Stimulated activated CD4-positive, alpha-beta T cell treated with anti-CD3 and anti-CD28 coated beads, Interleukin-1b, Interleukin-23, amount 100 ng/mL, for 1 hour (primary cell): ENCODE measurements at places on chromosomes 1 and 21.

GRCh38 chr1:173015629-173016028 lies 35.1 kb downstream of the TNFSF18 start:
- no peak for DNase-seq

DNA sequence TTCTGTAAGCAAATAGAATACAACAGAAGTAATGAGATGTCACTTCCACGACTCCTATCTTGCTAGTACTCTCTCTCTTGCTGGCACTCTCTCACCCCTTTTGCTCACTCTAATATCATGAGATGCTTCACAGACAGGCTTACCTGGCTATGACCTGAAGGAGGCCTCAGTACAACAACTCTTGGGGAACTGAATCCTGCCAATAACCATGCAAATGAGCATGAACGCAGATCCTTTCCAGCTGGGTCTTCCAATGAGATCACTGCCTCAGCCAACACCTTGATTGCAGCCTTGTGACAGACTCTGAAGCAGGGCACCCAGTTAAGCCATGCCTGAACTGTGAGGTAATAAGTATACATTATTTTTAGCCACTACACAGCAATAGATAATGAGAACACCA lies 53.1 kb upstream of the ADAR start:
- DNase-seq = no peak

- no peak for DNase-seq
These were observed 167.4 kb downstream of the DUSP10 start for GRCh38 chr1:221574529-221574928.

GRCh38 chr1:150554086-150554452 lies 4.9 kb downstream of the ADAMTSL4 start:
- DNase-seq = no peak

GRCh38 chr1:79517470-79518224 lies 511.1 kb upstream of the ADGRL4 start:
- no peak for DNase-seq

- no peak for DNase-seq
These were observed 3.4 kb downstream of the PRR9 start for GRCh38 chr1:153220606-153221303.

DNA sequence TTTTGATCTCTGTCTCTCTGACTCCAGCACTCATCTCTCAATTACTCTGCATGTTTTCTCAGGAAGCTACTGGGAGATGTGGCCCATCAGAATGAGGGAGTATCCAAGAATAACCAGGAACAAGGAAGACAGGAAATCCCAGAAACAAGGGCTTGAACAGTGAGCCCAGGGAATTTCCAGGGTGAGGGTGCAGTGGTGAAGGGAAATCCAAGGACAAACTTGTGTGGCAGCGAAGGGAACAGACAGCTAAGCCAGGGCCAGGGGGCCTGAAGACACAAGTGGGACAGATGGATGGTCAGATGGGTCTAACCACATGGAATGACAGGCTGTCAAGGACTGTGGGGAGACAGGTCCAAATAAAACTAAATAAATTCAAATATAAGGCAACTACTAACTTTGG lies 121.8 kb upstream of the ERRFI1 start:
- DNase-seq = no peak

DNA sequence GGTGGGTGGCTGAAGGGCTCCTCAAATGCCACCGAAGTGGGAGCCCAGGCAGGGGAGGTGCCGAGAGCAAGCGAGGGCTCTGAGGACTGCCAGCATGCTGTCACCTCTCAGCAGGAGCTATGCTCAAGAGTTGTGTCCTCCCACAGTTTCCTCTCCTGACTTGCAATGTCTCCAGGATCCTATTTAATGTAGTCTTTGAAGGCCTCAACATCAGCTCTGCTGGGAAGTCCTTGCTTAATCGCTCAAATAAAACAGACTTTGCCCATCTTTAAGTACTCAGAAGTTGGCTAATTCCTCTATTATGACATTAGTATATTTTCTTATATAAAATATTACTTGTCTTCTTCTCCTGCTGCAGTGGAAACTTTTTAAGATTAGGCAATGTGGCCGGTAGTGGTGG lies 154.2 kb upstream of the NRIP1 start:
- no peak for DNase-seq

DNA sequence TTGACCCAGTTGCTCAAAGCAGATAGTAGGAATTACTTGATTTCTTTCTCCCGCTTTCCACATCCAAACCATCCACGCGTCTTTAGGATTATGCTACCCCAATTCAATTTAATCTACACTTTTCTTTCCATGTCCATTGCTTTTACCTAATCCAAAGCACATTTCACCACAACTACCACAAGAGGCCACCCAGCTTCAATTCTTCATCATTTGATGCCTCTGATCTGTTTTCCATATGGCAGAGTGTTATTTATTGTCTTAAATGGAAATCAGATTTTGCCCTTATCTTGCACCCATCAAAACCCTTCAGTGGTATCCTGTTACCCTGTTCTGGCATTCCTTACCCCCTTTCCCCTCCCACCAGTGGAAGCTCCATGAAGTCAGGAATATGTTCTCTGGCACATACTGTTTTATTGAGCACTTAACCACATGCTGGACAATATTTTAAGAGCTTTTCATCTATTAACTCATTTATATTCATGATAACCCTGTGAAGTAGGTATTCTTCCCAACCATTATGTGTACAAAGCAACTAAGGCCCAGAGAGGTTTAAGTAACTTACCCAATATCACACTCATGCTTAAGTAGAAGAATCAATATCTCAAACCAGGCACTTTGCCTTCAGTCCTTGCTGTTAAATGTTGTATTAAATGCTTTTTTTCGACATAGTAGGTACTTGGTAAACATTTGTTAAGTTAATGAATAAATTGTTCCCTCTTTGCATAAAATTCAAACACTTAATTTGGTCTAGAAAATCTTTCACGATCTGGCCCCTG lies 34.6 kb downstream of the CLIC4 start:
- no peak for DNase-seq

DNA sequence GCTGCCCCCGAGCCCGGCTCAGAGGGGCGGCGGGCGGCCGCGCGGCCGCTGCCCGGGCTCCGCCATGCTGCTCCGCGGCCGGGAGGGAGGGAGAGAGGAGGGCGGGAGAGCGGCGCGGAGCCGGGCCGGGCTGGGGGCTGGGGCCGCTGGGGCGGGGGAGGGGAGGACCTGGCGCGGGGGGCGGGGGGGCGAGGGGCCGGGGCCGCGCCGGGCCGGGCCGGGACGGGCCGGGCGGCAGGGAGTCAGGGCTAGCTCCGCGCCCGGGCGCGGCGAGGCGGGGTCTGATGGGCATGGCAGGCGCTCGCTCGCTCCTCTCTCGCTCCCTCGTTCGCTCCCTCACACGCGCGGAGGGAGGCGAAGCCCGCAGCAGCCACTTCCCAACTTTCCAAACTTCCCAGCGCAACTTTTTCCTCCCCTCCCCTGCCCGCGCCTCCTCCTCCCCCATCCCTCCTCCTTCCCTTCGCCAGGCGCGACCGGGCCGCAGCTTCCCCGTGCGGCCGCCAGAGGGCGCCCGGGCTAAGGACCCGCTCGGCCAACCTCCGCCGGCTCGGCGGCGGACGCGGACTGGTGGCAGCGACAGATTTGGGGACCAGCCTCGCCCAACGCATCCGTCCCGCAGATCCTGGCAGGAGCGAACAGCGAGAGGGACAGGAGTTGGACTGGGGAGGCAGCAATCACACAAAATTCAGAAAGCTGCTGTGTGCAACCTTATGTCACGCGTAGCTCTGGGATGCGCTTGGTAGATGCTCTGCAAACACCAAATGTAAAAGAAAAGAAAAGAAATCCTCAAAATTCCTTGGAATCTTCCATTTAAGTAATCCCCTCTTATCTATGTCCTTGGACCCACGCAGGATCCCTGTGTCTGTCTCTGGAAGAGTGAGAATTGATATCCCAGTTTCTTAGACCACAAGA lies at the start of gene TRABD2B:
TSS of gene TRABD2B (minus strand) at position 97 of the 912 bp plus-strand sequence.
- DNase-seq = peak; percentile 48

DNA sequence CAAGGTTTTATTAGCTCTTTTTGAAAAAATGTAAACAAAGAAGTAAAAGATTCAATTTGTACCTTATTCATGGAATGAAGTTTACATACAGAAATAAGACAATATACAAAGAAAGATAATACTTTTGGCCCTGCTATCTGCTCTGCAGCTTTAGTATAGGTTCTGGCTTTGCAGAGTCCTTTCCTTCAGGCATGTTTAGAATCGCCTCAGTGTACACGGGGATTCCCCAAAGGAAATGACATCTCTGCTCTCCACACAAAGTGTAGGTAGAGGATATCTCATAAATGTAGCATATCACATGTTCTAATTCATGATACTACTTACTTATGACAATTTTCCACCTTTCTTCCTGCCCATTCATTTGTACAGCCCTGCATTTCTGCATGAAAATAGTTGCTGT lies 222.6 kb upstream of the DPYD start:
- DNase-seq = no peak
